Dermis microvascular lymphatic vessel endothelial cell (primary cell): ENCODE measurements at places on chromosomes 3 and 15.

- no peak for DNase-seq
Observed at GRCh38 chr3:10757821-10758130, 58.3 kb upstream of the SLC6A11 start.

DNA sequence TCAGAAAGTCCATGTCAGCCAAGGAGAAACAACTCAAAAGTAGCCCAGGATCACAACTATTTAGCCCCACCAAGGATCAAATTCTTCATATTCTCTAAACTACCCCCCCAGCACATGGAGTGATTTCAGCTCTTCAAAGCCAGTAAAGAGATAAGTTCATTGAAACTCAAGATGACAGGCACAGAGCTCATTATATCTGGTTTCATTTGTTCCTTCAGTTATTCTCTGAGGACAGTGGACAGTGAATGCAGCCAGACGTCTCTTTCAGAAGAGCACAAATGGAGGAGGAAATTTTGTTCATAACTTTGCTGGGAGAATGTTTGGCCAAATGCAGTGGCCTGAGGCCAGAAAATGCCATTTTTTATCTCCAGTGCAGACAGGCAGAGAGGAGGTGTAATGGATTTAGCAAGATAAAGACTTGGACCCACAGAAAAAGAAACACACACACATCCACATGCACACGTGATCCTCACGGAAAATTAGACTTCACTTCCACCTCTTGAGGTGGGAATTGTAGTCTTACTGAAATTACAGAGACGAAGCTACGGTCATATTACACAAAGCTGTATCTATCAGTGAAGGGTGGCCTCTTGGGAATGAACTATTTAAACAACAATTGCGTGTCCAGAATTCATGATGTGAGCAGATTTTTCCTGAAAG lies 64.6 kb downstream of the HES1 start:
- no peak for DNase-seq

DNA sequence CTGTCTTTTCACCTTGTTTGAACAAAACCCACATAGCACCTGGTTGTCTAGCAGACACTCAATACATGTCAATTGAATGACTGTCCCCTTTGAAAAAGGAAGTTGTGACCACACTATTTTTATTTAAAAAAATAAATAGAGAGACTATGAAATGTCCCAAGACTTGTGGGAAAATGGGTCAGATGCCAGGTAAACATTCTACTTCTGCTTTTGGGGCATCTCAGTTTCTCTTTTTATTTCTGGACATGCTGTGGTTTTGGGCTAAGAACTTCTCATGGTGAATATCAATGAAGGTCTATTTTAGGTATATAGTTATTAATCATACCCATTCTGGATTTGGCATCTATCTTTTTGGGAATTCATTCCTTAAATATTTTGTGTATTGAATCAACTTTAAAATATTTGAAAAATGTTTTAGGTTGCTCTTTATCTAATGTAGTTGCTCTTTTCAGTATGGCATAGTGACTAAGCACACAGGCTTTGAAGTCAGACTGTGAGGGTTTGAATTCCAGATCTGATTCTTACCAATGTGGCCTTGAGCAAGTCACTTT lies 4.4 kb downstream of the TMEM45A start:
- DNase-seq = peak; percentile 15

DNA sequence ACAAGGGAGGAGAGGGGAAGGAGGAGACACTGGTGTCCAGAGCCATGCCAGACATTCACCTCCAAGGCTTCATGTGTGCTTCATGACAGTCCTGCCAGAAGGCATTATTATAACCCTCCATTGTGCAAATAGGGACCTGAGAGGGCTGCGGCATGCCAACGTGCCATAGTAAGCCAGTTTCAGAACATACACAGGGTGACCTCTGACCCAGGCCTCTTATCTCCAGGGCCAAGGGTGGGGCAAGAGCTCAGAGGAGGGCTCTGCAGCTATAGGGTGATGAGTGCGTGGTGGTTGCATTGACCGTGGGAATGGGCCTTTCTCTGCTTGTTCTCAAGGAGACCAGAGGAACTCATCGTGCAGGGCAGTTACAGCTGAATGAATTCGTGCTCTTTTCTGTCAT lies 9.7 kb upstream of the ACSBG1 start:
- DNase-seq = no peak

DNA sequence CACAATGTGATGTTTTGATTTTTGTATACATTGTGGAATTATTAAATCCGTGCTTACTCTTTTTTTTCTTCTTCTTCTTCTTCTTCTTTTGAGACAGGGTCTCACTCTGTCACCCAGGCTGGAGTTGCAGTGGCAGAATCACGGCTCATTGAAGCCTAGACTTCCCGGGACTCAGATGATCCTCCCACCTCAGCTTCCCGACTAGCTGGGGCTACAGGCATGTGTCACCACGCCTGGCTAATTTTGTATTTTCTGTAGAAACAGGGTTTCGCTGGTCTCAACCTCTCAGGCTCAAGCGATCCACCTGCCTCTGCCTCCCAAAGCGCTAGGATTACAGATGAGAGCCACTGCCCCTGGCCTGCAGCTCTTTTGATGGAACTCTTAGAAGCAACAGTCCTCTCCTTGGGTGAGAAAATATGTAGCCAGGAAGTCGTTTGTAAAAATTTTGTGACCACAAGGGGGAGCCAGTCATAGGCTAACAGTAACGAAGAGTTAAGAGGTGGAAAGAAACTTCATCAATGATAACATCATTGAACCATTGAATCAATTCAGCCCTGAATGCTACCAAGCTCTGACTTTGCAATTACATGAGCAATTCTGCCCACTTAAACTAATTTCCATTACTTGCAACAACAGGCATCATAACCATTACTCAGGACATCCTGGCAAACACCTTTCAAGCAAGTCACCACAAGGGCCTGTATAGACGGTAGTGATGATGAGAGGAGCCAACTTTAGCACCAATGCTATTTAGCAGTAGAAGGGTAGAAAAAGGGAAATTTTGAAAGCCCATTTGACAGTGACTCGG lies 16.7 kb upstream of the CMTM7 start:
- DNase-seq = peak; percentile 80

DNA sequence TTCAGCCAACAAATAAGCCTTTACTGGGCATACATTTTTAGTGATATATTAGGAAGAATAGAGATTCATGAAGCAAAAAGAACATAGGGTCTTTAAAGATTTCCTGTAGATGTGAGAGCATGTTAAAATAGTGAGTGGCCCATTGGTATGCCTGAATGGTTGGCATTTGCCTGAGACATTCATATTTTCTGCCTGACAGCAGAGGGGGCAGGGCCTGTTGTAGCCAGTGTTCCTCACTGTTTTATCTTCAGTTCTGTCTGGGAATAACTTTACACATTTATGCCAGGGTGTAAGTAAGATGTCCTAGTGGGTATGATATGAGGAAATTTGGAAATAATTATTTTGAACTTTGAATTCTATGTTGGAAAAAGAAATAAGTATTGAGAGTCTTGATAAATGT lies 704.7 kb upstream of the ARPP21 start:
- no peak for DNase-seq

- DNase-seq = no peak
Observed at GRCh38 chr15:94586099-94586498, 354.7 kb downstream of the MCTP2 start.

- no peak for DNase-seq
Observed at GRCh38 chr3:37477275-37477674, 302.9 kb upstream of the LRRFIP2 start.
